ENCODE measurements at places on chromosomes 3 and 15.

DNA sequence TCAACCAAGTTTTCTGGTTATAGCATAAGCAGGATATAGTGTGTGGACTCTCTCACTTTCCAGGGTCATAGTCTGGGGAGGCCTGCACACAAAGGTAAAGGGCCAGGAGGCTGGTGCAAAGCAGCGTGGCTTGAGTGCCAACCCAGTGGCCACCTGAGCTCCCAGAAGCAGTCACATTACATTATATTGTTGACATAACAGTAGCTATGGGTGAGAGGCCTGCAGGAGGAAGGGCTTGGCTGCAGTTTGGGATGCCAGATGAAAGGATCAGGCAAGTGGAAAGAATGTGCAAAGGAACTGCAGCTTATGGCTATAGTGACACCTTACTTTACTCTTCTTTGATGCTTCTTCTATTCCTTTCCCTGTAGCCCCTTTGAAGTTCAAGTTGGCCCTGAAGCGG, 96.5 kb downstream of the FLNB start:
- no peak for DNase-seq

GRCh38 chr3:161354554-161354953, 16.8 kb downstream of the SPTSSB start:
- DNase-seq: no peak

GRCh38 chr15:91853948-91854638, 585 bp downstream of the SLCO3A1 start:
- DNase-seq: peak; percentile 63

- no peak for DNase-seq
These were observed 28.6 kb downstream of the PLD1 start for GRCh38 chr3:171781711-171782127.

DNA sequence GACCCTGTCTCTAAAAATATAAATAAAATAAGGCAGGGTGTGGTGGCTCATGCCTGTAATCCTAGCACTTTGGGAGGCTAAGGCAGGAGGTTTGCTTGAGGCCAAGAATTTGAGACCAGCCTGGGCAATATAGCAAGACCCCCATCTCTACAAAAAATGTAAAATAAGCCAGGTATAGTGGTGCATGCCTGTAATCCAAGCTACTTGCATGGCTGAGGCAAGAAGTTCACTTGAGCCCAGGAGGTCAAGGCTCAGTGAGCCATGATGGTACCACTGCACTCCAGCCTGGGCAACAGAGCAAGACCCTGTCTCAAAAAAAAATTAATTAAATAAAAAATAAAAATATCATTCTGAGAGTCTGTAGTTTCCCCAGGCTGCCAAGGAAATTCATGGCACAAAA, 4.1 kb upstream of the JAGN1 start:
- no peak for DNase-seq

DNA sequence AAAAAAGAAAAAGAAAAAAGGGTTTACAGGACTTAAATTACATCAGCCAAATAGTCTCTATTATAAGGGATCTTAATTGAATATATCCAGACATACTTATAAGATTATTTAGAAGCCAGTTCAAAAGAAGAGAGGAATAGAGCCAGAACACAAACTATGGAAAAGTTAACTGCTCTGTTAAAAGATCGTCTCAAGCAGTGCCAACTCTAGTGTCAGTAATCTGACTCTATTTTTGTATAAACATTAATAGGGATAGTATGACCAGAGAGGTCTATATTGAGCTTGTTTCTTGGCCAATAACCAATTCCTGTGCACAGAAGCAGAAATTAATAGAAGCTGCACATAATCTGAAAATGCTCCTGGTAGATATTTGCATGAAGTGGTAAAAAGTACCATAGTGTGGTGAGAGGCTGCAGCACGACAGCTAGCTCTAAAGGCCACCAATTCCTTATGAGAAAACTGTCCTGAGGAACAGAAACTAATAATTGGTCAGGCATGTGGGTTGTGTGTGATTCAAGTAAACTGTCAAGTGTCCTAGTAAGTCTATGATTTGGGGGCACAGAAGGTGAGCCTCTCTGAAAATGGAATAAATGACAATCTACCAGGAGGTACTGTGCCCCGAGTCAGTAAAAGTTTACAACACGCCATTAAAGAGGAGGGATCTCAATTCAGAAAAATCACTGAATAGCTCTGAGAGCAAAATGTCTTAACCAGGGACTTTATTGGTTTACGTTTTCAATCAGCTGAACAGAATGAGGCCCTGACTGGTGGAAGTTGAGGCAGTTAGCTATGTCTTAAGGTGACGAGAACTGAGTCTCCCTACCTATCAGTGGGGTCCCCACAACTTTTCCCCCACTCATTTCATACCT, 51.5 kb upstream of the NANOGP8 start:
- DNase-seq: no peak
